ENCODE measurements at places on chromosomes 3 and 15. TPM values are rescaled to one million over a fixed set of nuclear protein-coding genes. Genes with fewer than 3 reads are reported as not detected.

GRCh38 chr15:74826364-74826819 lies at the start of gene CPLX3:
Gene CPLX3, plus strand, starts transcription at chr15:74826627. Its CDS starts 77 bp downstream, at chr15:74826704.
- no peaks in the 10 kb centered on the region for H3K4me1 ChIP-seq
- H3K4me3 ChIP-seq: no peak within 1 kb of the TSS

GRCh38 chr3:133709139-133709750 lies 36.9 kb upstream of the TF start:
- no peaks in the 10 kb centered on the region for H3K36me3 ChIP-seq
- H3K4me1 ChIP-seq: no peaks in the 10 kb centered on the region
- H3K27ac ChIP-seq: no peak overlapping the region
- no peak overlapping the region for H3K4me3 ChIP-seq

DNA sequence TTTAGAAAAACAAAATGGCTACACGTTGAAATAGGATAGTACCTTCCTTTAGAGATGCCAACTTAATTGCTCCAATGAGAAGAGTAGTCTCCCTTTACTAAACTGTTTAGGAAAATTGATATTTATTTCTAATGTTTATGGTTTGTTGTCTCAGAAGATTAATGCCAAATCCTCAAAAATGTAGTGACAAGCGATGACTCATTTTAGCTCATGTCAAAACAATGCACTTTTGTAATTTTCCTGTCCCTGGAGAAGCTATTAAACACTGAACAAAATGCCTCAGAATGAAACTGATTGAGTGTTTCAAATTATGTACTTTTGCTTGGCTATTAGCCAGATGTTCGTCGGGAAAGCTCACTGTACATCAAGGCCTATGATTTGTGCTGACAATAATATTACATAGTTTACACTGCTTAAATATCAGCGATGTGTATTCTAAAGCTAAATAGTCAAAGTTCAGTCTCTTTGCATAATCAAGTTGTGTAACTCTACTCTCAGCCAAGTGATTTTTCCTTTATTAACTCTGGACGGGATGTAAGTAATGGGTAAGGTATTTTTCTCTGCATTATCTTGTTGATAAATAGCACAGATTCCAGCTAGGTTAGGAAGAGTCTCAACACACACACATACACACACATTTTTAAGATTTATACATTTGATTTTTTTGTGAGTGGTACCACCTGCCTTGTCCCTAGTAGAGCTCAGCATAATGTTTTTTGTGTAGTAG lies 83.7 kb downstream of the CMSS1 start:
- no peaks in the 10 kb centered on the region for H3K36me3 ChIP-seq
- H3K4me1 ChIP-seq: peaks cover 24% of the 10 kb centered on the region
- H3K27ac ChIP-seq: peak overlapping the region; percentile 65
- H3K4me3 ChIP-seq: peak overlapping the region; percentile 8
- no peak for DNase-seq
- H3K27me3 ChIP-seq: no peaks in the 10 kb centered on the region

- H3K4me1 ChIP-seq: no peaks in the 10 kb centered on the region
- no peak for DNase-seq
- H3K36me3 ChIP-seq: no peaks in the 10 kb centered on the region
- H3K4me3 ChIP-seq: no peak overlapping the region
Observed at GRCh38 chr3:115418583-115418982, 204.7 kb upstream of the GAP43 start.

DNA sequence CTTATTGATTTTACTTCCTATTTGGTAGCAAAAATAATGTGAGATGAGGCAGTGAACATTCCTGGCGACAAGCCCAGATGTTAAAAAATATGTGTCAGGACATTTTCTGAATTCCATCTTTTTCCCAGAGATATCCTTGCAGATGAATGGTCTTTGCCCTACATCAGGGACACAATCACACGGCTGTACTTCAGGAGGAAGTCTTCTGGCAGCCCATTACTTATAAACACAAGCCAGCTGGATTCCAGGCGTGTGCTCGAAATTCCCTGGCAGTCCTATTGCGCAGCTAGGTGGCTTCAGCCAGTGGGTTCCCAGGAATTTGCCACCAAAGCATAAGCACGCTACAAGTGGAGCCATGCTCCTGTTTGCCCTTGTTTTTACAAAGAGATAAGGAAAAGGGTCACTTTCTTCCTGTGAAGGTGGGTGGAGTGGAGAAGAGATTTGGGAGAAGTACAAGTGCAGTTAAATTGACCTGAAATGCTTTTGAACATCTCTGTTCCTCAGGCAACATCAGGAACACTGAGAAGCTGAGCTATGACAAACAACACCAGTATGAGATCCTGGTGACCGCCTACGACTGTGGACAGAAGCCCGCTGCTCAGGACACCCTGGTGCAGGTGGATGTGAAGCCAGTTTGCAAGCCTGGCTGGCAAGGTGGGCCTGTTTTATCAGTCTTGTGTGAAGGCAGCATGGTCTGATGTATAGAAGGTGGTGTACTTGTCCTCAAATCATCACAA lies 257.1 kb upstream of the TRIM42 start:
- DNase-seq: no peak
- peaks cover 66% of the 10 kb centered on the region for H3K4me1 ChIP-seq
- peaks cover 4% of the 10 kb centered on the region for H3K36me3 ChIP-seq
- H3K4me3 ChIP-seq: peak overlapping the region; percentile 5
- H3K27me3 ChIP-seq: no peaks in the 10 kb centered on the region

DNA sequence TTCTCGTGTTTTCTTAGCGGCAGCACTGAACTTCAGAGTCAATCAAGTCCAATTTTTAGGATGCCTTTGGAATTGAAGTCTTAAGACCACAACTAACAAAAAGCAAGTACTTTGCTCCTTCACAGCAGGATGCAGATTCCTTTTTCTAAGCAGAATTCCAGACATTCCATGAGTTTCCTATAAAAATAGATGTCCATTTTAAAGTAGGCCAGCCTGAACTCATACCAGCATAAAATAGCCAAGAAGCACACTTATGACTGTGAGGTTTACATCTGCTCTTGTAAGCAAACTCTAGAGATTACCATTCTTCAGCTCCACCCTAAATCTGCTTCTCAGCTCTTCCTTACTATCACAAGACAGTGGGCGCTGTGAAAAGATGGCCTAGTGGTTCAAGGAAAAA lies 85.8 kb downstream of the THBS1 start:
- DNase-seq: no peak
- H3K27ac ChIP-seq: peak overlapping the region; percentile 93
- no peak overlapping the region for H3K4me3 ChIP-seq
- H3K36me3 ChIP-seq: no peaks in the 10 kb centered on the region
- no peaks in the 10 kb centered on the region for H3K27me3 ChIP-seq

GRCh38 chr3:168843481-168843880 lies 747.8 kb upstream of the GOLIM4 start:
- no peaks in the 10 kb centered on the region for H3K27me3 ChIP-seq
- no peak overlapping the region for H3K27ac ChIP-seq
- no peak for DNase-seq
- no peaks in the 10 kb centered on the region for H3K36me3 ChIP-seq
- no peak overlapping the region for H3K4me3 ChIP-seq
- H3K4me1 ChIP-seq: peaks cover 10% of the 10 kb centered on the region

DNA sequence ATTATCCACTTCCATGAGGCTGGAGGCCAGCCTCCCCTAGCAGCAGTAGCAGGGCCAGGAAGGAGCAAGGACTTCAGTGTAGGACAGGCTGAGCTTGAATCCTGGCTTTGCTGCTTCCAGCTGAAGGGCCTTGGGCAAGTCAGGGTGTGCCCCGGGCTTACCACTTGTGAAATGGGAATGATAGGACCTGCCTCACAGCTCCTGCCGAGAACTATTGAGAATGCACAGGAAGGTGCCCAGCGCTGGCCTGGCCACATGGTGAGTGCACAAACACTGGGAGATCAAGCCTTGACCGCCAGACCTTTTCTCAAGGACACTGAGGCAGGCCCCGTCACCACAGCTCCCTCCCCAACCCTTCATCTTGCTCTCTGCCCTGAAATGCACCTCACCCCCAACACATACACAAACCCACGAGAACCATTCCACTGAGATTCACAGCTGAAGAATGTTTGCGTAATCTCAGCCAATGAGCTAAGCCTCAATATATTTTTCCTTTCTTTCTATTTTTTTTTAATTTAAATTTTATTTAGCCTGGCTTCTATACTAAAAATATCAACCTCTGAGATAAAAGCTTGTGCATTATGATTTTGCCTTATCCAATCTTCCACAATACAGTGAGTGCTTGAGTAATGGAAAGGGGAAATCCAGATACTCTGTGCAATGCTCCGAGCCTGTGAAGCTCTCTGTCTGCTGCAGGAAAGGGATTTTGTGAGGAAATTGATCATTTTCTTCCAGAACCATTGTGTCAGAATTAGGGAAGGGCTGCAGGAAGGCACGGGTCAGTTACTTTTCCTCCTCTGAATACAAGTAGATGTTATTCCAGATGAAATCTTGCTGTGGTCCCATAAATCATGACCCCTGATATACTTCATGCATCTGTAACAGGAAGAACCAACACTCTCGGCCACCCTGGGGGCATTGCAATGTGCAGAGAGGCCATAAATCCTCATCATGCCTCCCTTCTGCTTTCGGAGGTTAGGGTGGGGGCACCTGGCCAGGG lies 193.9 kb downstream of the TLE3 start:
- H3K27ac ChIP-seq: no peak overlapping the region
- no peaks in the 10 kb centered on the region for H3K4me1 ChIP-seq
- no peak overlapping the region for H3K4me3 ChIP-seq
- H3K36me3 ChIP-seq: no peaks in the 10 kb centered on the region
- H3K27me3 ChIP-seq: peaks cover 10% of the 10 kb centered on the region

DNA sequence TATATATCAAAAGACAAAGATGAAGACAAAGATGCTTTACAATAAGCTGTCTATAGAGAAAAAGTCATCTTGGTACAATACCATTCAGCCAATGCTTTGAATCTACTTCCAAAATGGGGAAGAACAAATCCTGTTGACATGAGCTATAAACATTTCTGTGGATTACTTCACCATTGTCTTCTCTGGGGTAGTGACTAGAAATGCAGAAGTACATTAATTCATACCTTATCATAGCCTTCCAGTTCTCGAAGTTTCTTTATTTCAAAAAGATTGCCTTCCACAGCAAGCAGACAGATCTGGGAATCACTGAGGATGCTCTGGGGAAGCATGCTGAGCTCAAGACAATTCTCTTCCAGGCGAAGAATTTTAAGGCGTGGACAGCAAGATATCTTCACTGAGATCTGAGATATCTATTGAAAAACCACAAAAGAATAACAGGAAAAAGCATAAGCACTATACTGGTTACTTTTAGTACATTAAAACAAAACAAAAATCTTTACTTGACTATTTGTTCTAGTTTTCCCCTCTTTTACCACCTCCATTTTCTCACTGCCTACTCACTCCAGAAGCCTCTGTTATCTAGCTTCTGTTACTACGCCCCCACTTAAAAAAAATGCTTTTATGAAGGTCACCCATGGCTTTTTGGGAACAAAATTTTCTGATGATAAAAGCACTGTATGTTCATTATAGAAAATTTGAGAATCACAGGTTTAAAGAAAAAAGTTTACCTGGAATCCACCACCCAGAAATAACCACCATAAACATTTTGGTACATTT lies 3.6 kb downstream of the LRRC57 start:
- no peak overlapping the region for H3K27ac ChIP-seq
- H3K36me3 ChIP-seq: peaks cover 19% of the 10 kb centered on the region
- H3K4me3 ChIP-seq: no peak overlapping the region
- no peak for DNase-seq

DNA sequence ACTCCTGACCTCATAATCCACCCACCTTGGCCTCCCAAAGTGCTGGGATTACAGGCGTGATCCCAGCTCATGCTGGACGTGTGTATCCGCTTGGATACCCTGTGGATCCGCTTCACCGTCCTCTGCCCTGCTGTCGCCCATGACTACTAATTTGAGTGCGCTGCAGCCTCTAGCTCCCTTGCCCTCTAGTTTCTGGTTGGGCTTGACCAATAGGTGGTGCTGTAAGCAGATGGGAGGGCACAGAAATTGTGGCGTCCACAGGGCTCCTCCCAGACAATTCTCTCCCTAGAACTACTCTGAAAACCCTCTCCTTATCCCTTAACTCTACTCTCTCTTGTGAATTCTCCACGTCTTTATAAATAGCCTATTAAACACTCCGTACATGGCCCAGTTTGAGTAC lies 36.2 kb downstream of the ZPLD1 start:
- H3K4me1 ChIP-seq: no peaks in the 10 kb centered on the region
- DNase-seq: no peak
- H3K36me3 ChIP-seq: no peaks in the 10 kb centered on the region
- no peak overlapping the region for H3K4me3 ChIP-seq
- H3K27ac ChIP-seq: no peak overlapping the region

GRCh38 chr3:45940004-45940780 lies 3.1 kb upstream of the CXCR6 start:
- no peaks in the 10 kb centered on the region for H3K27me3 ChIP-seq
- no peak for DNase-seq
- no peak overlapping the region for H3K27ac ChIP-seq
- no peak overlapping the region for H3K4me3 ChIP-seq
- peaks cover 16% of the 10 kb centered on the region for H3K36me3 ChIP-seq

DNA sequence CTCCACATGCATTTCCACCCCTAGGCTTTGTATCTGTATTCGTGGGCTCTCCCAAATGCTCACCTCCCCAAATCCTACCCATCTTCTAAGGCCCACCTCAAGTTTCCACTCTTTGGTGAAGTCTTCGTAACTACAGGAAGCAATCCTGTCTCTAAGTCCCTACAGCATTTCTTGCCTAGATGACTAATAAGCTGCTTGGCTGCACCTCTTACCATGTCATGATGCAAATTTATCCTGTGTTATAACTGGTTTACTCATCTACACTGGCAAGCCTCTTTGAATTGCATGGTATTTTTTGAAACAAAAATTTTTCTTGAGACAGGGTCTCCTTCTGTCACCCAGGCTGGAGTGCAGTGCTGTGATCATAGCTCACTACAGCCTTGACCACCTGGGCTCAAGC lies 73.3 kb downstream of the SETMAR start:
- no peak for DNase-seq
- no peak overlapping the region for H3K27ac ChIP-seq
- no peak overlapping the region for H3K4me3 ChIP-seq
- peaks cover 33% of the 10 kb centered on the region for H3K36me3 ChIP-seq
- no peaks in the 10 kb centered on the region for H3K4me1 ChIP-seq

DNA sequence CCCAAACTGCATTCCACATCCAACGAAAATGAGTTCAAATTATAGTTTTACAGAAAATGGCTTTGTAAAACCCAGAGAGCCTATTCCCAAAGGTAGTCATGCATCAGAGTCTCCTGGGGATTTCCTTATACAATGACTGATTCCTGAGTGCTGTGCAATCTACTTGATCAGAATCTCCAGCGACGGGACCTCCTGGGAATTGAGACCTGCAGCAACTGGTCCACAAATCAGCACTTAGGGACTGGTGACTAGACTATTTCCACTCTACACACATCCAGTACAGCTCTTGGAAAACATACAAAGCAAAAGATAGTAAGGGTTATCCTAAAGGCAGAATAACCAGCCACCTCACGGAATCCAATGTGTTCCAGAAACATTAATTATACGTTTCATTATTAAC lies 871.0 kb upstream of the CFAP20DC start:
- H3K4me3 ChIP-seq: no peak overlapping the region
- no peak for DNase-seq
- H3K4me1 ChIP-seq: no peaks in the 10 kb centered on the region
- H3K27me3 ChIP-seq: peaks cover 6% of the 10 kb centered on the region
- H3K36me3 ChIP-seq: no peaks in the 10 kb centered on the region
- H3K27ac ChIP-seq: no peak overlapping the region

- peaks cover 12% of the 10 kb centered on the region for H3K4me1 ChIP-seq
- H3K27me3 ChIP-seq: no peaks in the 10 kb centered on the region
- no peak overlapping the region for H3K27ac ChIP-seq
- H3K4me3 ChIP-seq: no peak overlapping the region
Observed at GRCh38 chr3:115321400-115321805, 174.3 kb upstream of the ZBTB20 start.

GRCh38 chr3:124653071-124653796 lies 77.0 kb upstream of the UMPS start:
- no peaks in the 10 kb centered on the region for H3K27me3 ChIP-seq
- H3K4me1 ChIP-seq: no peaks in the 10 kb centered on the region
- H3K27ac ChIP-seq: no peak overlapping the region
- DNase-seq: no peak
- no peaks in the 10 kb centered on the region for H3K36me3 ChIP-seq
- no peak overlapping the region for H3K4me3 ChIP-seq

SLC28A2 gene
- not detected for total RNA-seq

REC114 gene
- not detected for total RNA-seq

FSD2 gene
- total RNA-seq: not detected
